ENCODE measurements at places on chromosomes 11 and 22. TPM values are rescaled to one million over a fixed set of nuclear protein-coding genes. Genes with fewer than 3 reads are reported as not detected.

Gene ACRV1
- total RNA-seq: not detected

Gene MMP27
- total RNA-seq: not detected

Gene OR2AG2
- total RNA-seq: 0.04 TPM

Gene C22orf31
- total RNA-seq: not detected

Gene C11orf98
- 48.7 TPM for total RNA-seq

Gene LRRC75B
- 5.0 TPM for total RNA-seq
